ENCODE measurements at places on chromosomes 7 and 10. TPM values are rescaled to one million over a fixed set of nuclear protein-coding genes. Genes with fewer than 3 reads are reported as not detected.

SUV39H2 gene
- total RNA-seq, result 25.2 TPM

- no peaks in the 10 kb centered on the region for H3K36me3 ChIP-seq
- no peak for DNase-seq
- no peak overlapping the region for H3K4me3 ChIP-seq
- H3K27me3 ChIP-seq, result no peaks in the 10 kb centered on the region
Measured at GRCh38 chr7:102021841-102022618, 204.6 kb downstream of the CUX1 start.

CTAGE4 gene
- 5.3 TPM for total RNA-seq

DNA sequence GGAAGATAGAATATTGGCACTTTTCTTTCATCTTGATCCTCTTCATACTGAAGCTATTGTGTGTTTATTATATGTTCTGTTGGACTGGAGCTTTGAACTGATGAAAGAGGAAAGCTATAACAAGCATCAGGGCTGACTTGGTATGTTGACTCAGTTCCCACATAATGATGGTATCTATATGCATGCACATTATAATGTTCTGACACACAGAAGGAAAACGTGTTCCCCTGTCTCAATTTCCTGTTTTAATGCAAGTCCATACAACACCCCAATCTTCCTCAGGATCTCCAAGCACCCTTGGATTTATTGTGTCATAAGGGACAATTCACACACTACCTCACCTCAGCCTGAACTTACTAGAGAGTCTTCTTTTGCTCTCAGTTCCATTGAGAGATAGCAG is 8.3 kb upstream of the WASL start:
- H3K27me3 ChIP-seq, result no peaks in the 10 kb centered on the region
- no peaks in the 10 kb centered on the region for H3K36me3 ChIP-seq
- no peak for DNase-seq

DNA sequence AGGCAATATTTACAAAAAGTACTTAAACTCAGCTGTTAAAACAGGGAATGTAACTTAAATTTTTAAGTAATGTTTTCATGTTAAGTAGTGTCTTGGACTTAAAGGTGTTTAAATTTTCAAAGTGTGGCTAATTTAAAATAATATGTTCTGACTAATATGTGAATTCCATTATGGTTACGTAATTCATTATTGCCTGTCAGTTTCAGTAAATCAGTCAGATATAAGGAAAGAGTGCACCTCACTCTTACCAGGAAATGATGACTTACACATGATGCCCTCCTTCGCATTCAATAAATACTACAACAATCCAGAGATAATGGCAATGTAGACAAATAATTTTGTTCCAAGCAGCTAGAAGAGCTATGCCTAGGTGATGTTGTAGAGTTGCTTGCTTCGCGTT is 69.0 kb upstream of the WNT16 start:
- no peak overlapping the region for H3K27ac ChIP-seq
- H3K36me3 ChIP-seq, result no peaks in the 10 kb centered on the region
- H3K27me3 ChIP-seq, result peaks cover under 1% of the 10 kb centered on the region
- no peak overlapping the region for H3K4me3 ChIP-seq
- H3K4me1 ChIP-seq, result no peaks in the 10 kb centered on the region
- DNase-seq, result no peak

DNA sequence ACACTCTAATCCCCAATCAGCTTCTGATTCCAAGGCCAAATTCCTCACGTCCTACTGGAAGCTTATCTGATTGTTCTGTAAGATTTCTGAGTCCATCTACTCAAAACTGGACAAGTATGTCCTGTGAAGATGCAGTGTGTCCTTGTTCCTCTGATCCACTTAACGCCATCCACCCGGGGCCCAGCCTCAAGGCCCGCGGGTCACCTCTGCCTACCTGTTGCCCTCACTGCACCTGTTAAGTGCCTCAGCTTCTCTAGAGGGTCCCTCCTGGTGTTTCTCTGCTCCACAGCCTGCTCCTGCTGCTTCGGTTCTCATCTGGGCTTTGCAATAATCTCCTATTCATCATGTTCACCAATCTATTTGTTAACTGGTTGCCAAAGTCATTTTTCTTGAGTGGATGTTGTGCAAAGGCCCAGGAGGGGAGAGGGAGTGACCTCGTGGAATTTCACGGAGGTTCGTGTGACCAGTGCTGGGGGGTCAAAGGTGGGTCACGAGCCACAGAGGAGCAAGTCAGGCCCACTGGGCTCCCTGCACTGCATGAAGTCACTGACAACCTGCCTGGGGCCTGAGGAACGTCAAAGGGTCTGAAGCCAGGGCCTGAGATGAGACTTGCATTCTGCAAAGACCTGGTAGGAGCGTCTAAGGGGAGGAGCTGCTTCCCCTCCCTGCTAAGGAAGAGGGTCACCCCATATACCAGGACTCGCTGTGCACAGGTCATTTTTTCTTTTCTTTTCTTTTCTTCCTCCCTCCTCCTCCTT is 338.1 kb downstream of the WDR37 start:
- no peak overlapping the region for H3K27ac ChIP-seq
- no peaks in the 10 kb centered on the region for H3K27me3 ChIP-seq
- H3K36me3 ChIP-seq, result no peaks in the 10 kb centered on the region
- H3K4me1 ChIP-seq, result no peaks in the 10 kb centered on the region

IFIT2 gene
- 14.6 TPM for total RNA-seq

GRCh38 chr10:114547514-114547913 is 110.6 kb downstream of the ABLIM1 start:
- H3K27me3 ChIP-seq, result no peaks in the 10 kb centered on the region
- no peak overlapping the region for H3K27ac ChIP-seq
- no peak overlapping the region for H3K4me3 ChIP-seq
- no peaks in the 10 kb centered on the region for H3K36me3 ChIP-seq
- DNase-seq, result no peak
- peaks cover 55% of the 10 kb centered on the region for H3K4me1 ChIP-seq

DNA sequence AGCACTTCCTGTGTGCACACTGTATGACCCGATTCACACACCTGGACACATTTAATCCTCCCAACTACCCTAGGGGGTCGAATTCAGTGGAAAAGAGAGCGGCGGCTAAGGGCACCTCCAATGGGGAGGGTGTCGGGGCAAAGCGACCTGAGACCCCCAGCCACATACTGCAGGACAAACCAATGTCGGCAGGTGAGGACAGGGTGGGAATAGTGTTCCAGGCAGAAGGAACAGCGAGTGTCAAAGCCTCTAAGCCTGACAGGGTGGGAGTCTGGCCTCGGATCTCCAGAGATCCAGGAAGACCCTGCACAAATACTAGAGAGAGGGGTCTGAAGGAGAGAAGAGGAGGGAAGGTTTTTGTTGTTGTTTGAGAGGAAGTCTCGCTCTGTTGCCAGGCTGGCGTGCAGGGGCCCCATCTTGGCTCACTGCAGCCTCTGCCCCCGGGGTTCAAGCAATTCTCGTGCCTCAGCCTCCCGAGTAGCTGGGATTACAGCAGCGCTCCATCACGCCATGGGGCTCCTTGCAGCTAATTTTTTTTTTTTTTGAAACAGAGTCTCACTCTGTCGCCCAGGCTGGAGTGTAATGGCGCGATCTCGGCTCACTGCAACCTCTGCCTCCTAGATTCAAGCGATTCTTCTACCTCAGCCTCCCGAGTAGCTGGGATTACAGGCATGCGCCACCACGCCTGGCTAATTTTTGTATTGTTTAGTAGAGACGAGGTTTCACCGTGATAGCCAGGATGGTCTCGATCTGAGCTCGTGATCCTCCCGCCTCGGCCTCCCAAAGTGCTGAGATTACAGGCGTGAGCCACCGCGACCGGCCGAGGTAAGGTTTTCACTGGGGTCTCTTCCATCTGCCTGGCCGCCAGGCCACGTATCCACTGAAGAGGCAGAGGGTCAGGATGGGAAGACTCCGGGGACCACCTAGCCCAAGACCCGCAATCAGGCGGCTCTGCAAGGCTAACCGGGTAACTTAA is 1.2 kb upstream of the ARPC1B start:
- H3K36me3 ChIP-seq, result peaks cover 24% of the 10 kb centered on the region
- H3K27ac ChIP-seq, result peak overlapping the region; percentile 63

- H3K4me1 ChIP-seq, result peaks cover 19% of the 10 kb centered on the region
- no peaks in the 10 kb centered on the region for H3K36me3 ChIP-seq
- H3K27ac ChIP-seq, result no peak overlapping the region
Measured at GRCh38 chr7:70657571-70657970, 474.4 kb upstream of the GALNT17 start.

UTF1 gene
- not detected for total RNA-seq

DNA sequence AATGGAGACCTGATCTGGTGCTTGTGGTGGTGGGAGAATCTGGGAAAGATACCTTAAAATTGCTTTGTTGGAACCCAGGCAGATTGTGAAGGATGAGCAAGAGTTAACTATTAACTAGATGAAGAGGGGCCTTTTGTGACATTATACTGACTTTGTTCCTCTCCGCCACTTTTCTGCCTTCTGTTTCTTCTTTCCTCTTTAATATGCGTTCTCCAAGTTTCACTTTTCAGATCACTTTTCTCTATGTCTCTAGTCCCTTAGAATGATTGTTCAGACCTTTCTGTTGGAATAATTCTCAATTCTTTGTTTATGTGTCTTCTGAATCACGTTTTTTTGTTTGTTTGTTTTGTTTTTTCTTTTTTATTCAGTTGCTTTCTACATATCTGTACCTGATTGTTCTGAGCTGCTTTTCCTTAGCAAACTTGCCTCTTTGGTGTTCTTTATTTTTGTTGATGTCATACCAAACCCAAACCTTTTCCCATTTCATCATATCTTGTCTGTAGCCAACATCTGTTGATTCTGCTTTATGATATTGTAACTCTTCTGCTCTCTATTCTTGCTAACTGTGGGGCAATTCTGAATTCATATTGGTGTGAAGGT is 2.8 kb downstream of the BMPR1A start:
- H3K4me3 ChIP-seq, result no peak overlapping the region
- no peak for DNase-seq
- H3K4me1 ChIP-seq, result peaks cover 34% of the 10 kb centered on the region
- H3K27me3 ChIP-seq, result peaks cover 13% of the 10 kb centered on the region

KNDC1 gene
- total RNA-seq, result 1.2 TPM

- DNase-seq, result no peak
- no peaks in the 10 kb centered on the region for H3K36me3 ChIP-seq
- no peaks in the 10 kb centered on the region for H3K27me3 ChIP-seq
- no peaks in the 10 kb centered on the region for H3K4me1 ChIP-seq
- H3K27ac ChIP-seq, result no peak overlapping the region
Measured at GRCh38 chr7:117158941-117159697, 163.7 kb downstream of the WNT2 start.

- no peak for DNase-seq
- H3K36me3 ChIP-seq, result peaks cover 1% of the 10 kb centered on the region
- H3K27me3 ChIP-seq, result no peaks in the 10 kb centered on the region
- no peak overlapping the region for H3K27ac ChIP-seq
Measured at GRCh38 chr7:139619367-139619657, 95.8 kb downstream of the CLEC2L start.

DNA sequence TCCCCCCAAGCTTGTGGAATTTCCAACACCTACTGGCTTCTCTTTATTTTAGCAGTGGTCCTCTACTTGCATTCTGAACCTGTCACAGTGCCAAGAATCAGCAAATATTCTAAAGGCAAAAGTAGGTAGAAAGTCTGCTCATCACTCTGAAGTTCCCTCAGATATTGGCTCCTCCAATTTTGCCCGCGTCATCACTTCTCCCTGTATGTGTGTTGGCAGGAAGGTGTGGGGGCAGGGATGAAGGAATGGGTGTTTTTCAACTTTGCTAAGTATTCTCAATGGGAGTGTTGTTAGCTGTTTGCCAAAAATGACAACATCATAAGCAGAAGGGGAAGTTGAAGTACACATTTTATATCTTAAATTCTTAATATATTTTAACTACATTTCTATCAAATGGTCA is 226.2 kb downstream of the POLR1F start:
- DNase-seq, result no peak
- no peaks in the 10 kb centered on the region for H3K36me3 ChIP-seq
- H3K27ac ChIP-seq, result no peak overlapping the region
- H3K27me3 ChIP-seq, result no peaks in the 10 kb centered on the region

GRCh38 chr10:17831341-17831740 is 22.2 kb downstream of the MRC1 start:
- H3K4me3 ChIP-seq, result no peak overlapping the region
- H3K36me3 ChIP-seq, result no peaks in the 10 kb centered on the region
- DNase-seq, result no peak
- no peaks in the 10 kb centered on the region for H3K27me3 ChIP-seq

SPDYE11 gene
- total RNA-seq, result not detected

FGF8 gene
- not detected for total RNA-seq

PSAP gene
- 176 TPM for total RNA-seq

DNA sequence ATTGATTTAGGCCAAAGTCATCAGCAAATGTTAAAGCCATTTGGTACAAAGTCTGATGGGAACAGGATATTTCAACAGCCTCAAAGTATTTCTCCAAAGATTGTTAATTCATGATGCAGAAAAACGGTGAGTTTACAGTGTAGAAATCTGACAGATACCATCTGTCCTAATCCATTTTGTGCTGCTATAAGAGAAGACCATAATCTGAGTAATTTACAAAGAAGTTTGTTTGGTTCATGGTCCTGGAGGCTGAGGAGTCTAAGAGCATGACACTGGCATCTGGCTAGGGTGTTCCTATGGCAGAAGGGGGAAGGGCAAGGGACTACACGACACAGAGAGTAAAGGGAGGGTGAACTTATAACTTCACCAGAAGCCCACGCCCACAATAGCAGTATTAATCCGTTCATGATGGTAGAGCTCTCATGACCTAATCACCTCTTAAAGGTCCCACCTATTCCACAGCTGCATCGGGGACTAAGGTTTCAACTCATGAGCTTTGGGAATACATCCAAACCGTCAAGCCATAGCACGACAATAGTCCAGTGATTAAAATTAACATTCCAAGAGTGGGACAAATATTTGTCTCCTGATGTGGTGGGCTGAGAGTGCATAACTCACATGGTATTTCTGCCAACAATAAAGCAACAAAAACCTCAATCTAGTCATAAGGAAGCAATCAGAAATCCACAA is 298.6 kb upstream of the AKR1E2 start:
- DNase-seq, result no peak
- no peaks in the 10 kb centered on the region for H3K4me1 ChIP-seq
- peaks cover 4% of the 10 kb centered on the region for H3K27me3 ChIP-seq

GRCh38 chr7:116616555-116617059 is 55.4 kb upstream of the MET start:
- no peak overlapping the region for H3K4me3 ChIP-seq
- peaks cover 33% of the 10 kb centered on the region for H3K27me3 ChIP-seq
- no peak for DNase-seq

Data from activated CD4-positive, alpha-beta memory T cell treated with anti-CD3 and anti-CD28 coated beads, Interleukin-2, amount 10 ng/mL, durations not matched to agents 7 days and 5 days (primary cell).